ENCODE measurements at places on chromosomes 5 and 9.

- no peak for DNase-seq
These were observed 3.2 kb upstream of the IRX2 start for GRCh38 chr5:2754581-2755075.

DNA sequence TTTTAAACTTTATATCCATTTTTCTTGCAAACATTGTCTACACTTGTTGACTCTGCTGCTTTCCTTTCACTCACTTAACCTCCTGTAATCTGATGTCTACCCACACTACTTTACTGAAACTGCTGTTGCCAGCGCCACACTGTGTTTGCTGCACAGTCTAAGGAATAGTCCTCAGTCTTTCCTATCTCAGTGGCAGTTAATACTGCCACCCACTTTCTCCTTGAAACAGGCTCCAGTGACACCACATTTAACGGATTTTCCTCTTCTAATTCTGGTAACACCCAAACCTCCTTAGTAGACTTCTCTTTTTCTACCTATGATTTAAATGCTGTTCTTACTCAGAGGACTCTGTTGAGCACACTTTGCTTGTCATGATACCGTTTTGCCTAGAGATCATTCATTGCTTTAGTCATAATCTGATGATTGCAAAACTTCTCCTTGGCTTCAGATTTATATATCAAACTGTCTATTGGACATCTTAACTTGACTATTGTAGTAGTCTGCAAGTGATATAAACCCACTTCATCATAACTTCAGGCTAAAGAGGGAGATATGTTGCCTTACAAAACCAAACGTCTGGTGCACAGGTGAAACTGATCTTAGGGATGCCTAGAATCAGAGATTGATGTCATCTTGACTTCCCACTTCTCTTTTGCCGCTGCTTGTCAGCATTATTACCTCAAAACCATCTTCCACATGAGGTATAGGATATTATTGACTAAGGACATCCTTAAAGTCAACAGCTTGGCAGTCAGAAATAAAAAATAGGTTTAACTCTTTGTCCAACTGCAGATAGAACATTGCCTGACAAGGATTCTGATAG lies 94.1 kb downstream of the CDC42SE2 start:
- DNase-seq, result peak; percentile 32

- no peak for DNase-seq
These were observed 152.9 kb upstream of the IRX2 start for GRCh38 chr5:2904399-2904798.

GRCh38 chr9:131397100-131397790 lies 3.4 kb downstream of the PRRC2B start:
- DNase-seq, result no peak

DNA sequence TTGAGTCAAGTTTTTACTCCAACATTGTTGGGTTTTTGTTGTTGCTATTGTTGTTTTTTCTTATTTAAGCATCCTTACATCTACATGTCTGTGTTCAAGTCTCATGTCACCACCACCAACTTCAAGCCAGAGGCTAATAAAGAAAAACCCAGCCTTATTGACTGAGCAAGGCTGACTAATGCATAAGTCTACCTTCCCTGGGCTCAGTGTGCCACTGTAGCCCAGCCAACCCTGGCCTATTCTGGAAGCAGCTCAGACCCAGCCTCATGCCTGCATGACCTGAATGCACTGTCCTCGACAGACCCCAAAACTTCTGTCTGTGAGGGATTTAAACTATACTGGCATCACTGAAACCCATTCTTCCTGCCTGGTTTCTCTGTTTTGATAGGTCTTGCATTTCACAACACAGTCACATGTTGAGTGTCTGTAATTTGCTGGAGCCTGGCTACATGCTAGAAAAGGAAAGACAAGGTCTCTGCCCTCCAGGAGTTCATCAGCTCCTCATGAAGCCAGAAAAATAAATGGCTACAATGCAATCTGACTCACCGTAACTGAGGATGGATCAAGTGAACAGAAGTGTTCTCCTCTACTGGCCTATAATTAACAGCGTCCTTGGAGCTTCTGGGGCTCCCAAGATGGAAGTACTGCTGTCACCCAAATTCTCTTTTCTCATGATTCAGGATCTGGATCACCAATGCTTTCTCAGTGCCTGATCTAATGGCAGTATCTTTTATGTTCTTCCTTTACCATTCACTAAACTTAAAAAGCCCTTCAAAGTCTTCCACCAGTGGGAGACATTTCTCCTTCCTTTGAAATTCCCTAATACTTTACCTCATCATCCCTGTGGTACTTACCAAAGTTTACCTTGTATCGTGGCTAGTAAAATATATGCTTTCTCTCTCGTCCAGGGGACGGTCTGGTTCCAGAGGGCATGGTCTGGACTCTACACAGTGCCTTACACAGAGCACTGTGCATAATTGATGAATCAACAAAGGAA lies 103.9 kb upstream of the IFNE start:
- no peak for DNase-seq

- DNase-seq, result no peak
These were observed 6.1 kb upstream of the TMEM252 start for GRCh38 chr9:68546596-68547390.

GRCh38 chr5:1208221-1208742 lies 6.9 kb downstream of the SLC6A19 start:
- no peak for DNase-seq

DNA sequence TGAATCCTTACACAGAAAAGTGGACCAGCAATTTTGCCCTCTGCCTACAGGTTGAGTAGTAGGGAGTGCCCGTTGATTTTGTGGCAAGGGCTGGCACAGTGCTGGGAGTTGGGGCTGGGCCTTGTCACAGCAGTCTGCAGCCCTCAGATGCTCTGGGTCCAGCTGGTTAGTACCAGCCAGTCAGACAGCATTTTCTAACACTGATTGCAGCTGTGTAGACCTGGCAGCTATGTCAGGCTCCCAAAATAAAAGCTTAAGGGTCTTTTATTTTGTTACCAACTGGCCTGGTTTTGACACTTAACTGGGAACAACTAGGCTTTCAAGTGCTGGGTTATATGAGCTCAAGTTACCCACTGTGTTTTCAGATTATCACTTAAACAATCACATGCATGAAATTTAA lies 57.7 kb downstream of the MAT2B start:
- DNase-seq, result no peak

- no peak for DNase-seq
These were observed 10.9 kb downstream of the IL12B start for GRCh38 chr5:159319363-159319762.

GRCh38 chr9:92727716-92728700 lies 36.6 kb downstream of the BICD2 start:
- DNase-seq, result no peak

DNA sequence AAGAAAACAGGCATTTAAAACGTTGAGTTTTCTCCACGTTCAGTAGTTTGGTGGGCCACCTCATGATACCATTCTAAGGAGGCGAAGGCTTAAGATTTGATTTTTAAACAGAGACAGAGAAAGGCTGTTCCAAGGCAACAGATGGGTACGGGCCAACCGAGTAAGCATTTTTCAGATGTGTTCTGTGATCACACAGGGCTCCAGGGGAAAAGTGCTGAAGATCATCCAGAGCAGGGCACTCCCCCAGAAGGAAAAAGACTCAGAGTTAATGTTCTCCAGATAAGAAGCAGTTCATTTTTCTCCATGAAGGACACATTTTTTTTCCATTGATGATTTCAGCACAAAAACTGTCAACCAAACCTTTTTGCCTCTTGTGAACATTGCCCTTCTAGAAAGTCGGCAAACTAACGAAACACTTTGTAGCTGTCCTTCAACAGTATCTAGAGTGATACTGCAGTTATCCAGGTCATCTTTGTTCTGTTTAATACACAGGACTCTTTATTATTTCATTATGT lies 138.7 kb downstream of the ALDH1A1 start:
- no peak for DNase-seq

- DNase-seq, result no peak
These were observed 98.3 kb upstream of the PHYKPL start for GRCh38 chr5:178330791-178331404.

DNA sequence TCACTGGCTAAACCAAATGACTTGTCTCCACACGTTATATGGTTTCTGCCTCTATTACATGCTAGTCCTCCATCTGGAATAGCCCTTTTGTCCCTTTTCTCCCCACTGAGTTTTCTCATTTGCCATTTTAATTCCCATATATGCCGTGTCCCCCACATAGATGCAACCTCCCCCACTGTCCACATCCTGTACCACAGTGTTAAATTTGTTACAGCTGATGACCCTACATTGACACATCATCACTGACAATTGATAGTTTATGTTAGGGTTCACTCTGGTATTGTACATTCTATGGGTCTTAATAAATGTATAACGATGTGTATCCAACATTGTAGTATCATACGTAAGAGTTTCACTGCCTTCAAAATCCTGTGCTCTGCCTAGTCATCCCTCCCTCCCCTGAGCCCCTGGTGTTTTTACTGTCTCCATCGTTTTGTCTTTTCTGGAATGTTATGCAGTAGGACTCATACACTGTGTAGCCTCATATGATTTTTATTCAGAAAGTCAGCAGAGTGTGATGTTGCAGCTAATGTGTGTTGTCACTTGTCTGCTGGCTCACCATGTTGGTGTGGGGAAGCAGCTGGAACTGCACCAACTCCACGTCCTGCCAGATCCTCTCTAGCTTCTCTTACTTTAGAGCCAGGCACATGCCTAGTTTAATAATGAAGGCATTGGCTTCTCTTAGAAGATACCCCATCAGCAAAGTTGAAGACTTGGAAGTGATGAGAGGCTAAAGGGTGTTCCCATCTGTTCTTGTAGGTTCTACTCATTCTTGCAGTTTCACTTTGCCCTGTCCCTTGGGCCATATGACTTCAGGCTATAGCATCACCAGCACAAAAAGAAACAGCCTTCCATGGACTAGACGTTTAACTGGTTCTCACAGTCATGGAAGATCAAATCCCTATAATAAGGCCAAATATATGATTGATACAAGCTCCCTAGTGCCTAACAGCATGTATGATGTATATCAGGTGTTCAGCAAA lies 30.2 kb downstream of the LRRC70 start:
- DNase-seq, result no peak

DNA sequence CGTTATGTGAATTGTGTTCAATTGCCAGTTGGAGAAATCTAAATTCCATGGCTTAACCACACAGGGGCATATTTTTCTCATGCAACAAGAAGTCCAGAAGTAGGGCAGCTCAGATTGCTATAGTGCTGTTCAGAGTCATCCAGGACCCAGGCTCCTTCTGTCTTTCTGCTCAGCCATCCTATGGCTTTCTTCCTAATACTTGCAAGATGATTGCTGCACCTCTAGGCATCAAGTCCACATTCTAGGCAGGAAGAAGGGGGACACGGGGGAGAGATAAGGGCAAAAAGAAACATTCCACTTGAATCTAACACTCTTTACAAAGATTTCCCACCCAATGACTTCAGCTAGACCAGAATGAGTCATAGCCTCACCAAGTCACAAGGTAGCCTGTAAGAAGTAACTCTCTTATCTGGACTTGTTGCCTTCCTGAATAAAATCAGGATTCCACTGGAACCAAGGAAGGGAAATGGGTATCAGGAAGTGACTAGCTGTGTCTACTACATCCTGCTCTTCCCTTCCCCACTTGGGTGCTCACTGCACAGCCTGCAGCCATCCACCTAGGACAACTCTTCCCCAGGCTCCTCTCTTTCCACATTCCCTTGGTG lies 5.3 kb downstream of the ERAP2 start:
- DNase-seq, result no peak

DNA sequence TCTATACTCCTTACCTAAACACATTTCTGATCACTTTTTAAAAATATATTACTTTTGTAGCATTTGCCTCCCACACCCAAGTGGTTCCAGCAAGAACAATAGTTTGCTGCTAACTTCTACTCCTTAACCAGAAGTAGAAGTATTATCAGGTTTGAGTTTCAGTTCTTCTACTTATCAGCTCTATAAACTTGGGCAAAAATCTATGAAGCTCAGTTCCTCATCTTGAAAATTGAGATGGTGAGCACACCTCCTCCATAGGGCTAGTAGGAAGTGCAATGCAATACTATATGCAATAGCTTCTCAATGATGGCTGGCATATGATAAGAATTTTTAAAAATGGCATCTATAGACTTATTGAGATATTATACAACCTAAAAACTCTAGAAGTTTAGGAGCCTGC lies 283.7 kb downstream of the TLR4 start:
- no peak for DNase-seq

DNA sequence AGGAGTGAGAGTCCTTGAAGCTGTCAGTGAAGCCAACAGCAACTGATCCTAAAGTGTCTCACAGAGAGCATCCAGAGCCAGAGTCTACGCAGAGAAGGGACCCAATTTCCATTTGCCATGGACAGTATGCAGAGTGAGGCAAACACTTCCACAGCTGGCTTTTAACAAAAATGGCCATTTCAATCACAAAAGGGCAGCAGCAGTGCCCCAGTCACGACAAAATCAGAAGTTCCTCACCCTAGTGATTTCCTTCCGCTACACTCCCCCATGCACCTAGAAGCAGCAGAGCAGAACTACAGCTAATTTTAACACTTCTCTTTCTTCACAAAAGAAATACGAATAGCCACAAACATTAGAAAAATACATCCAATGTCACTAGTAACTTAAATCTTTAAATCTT lies 27.9 kb downstream of the FBXW11 start:
- no peak for DNase-seq

GRCh38 chr5:74392711-74393351 lies 247.7 kb downstream of the ENC1 start:
- no peak for DNase-seq

- DNase-seq, result no peak
These were observed 12.2 kb upstream of the SLC25A48 start for GRCh38 chr5:135822286-135822685.

DNA sequence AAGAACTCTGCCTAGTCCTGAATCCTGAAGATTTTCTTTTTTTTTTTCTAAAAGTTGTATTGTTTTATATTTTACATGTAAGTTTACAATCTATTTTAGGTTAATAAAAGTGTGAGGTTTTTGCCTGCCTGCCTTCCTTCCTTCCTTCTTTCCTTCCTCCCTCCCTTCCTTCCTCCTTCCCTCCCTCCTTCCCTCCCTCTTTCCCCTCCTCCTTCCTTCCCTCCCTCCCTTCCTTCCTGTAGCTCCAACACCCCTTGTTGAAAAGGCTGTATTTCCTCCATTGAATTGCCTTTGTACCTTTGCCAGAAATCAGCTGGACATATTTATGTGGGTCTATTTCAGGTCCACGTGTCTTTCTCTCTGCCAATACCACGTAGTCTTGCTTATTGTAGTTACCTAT lies 46.6 kb downstream of the CACNA1B start:
- no peak for DNase-seq

DNA sequence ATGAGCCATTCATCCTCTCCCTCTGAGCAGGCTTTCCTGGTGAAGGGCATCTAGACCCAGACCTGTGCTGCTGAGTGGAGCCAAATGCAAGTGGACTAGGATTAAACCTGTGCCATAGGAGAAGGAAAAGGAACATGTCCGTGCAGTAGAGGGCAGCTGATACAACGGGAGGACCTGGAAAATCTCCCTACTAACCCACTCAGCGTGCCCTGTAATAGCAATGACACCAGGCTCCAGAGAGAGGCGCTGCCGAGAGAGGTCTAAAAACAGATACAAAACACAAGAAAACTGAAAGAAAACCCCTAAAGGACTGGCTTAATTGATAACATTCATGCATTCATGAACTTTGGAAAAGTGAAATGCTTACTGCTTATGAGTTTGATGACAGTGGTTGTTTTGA lies 60.8 kb downstream of the PFDN1 start:
- DNase-seq, result no peak

Data from stimulated activated CD4-positive, alpha-beta T cell treated with anti-CD3 and anti-CD28 coated beads, TNF-alpha, amount 100 ng/mL, for 48 hours (primary cell).